Gastrocnemius medialis (tissue), 4 donors: ENCODE measurements at places on chromosomes 5 and 9. TPM values are rescaled to one million over a fixed set of nuclear protein-coding genes. Genes with fewer than 3 reads are reported as not detected.

The BRD8 gene
- total RNA-seq = 20.2 TPM

The C5orf52 gene
- total RNA-seq = not detected

The CCL28 gene
- total RNA-seq = 0.19 TPM

The NR2F1 gene
- not detected for total RNA-seq

The ADAMTS6 gene
- 0.29 TPM for total RNA-seq

The MYOZ3 gene
- total RNA-seq = 4.8 TPM
